Nucleus accumbens (tissue), 56 donors: ENCODE measurements at places on chromosomes 1 and 21.

DNA sequence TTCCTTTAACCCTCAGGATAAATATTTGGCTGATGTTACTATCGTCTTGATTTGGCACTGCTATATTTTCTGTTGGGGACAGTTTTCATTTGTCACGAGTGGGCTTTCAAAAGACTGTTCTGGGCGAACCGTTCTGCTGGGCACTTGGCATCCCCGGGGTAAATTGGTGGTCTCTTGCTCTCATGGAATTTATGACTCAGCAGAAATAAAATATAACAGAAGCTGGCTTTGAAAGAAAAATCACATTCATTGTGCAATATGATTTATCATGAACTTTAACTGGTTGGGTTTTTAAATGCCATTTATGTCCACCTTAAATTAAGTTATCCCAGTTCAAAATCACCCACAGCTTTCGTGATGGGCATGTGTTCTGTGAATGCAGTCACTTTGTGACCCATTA lies 147.3 kb downstream of the KAZN start:
- DNase-seq, result no peak

GRCh38 chr1:240342251-240342625 lies 250.6 kb downstream of the FMN2 start:
- no peak for DNase-seq

- no peak for DNase-seq
Observed at GRCh38 chr21:33451634-33452071, 28.1 kb downstream of the TMEM50B start.

GRCh38 chr1:76901158-76901767 lies 34.0 kb downstream of the ST6GALNAC5 start:
- no peak for DNase-seq

GRCh38 chr1:83960669-83961277 lies 38.2 kb downstream of the TTLL7 start:
- DNase-seq, result no peak
